ENCODE measurements at places on chromosomes 11 and 22. TPM values are rescaled to one million over a fixed set of nuclear protein-coding genes. Genes with fewer than 3 reads are reported as not detected.

CLCF1 gene
- 33.1 TPM for total RNA-seq

TPCN2 gene
- total RNA-seq: 8.9 TPM

APOL5 gene
- not detected for total RNA-seq

APOBEC3F gene
- 8.7 TPM for total RNA-seq

SLC1A2 gene
- not detected for total RNA-seq

TEX12 gene
- total RNA-seq: not detected

OR5A1 gene
- total RNA-seq: not detected

SYT7 gene
- 15.9 TPM for total RNA-seq

CRKL gene
- total RNA-seq: 47.7 TPM

ESAM gene
- 10.4 TPM for total RNA-seq

SERHL2 gene
- 0.27 TPM for total RNA-seq

NAV2 gene
- total RNA-seq: 48.7 TPM

P2RY2 gene
- total RNA-seq: 4.5 TPM

ZW10 gene
- 25.2 TPM for total RNA-seq
